ENCODE measurements at places on chromosomes 6 and 20. TPM values are rescaled to one million over a fixed set of nuclear protein-coding genes. Genes with fewer than 3 reads are reported as not detected.

GRCh38 chr20:40307268-40307667 is 381.8 kb downstream of the MAFB start:
- DNase-seq, result no peak
- no peaks in the 10 kb centered on the region for H3K4me1 ChIP-seq
- no peak overlapping the region for H3K4me3 ChIP-seq
- H3K27ac ChIP-seq, result no peak overlapping the region
- no peaks in the 10 kb centered on the region for H3K36me3 ChIP-seq
- no peaks in the 10 kb centered on the region for H3K27me3 ChIP-seq

GRCh38 chr6:73699676-73700459 is 3.9 kb downstream of the CD109 start:
- H3K4me1 ChIP-seq, result no peaks in the 10 kb centered on the region
- no peak for DNase-seq
- no peaks in the 10 kb centered on the region for H3K36me3 ChIP-seq
- no peaks in the 10 kb centered on the region for H3K27me3 ChIP-seq
- no peak overlapping the region for H3K4me3 ChIP-seq

DNA sequence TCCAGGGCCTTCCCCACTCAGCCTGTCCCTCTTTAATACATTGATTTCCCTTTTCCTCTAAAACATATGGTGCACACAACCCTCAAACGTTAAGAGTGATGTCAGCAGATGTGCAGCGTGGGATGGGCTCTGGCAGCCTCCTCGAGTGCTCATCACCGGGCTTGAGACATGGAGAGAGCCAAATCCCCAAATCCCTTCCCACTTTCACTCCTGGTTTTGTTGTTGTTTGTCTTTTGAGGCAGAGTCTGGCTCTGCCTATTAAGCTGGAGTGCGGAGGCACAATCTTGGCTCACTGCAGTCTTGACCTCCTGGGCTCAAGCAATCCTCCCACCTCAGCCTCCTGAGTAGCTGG is 5.8 kb upstream of the PLTP start:
- no peak for DNase-seq
- H3K4me3 ChIP-seq, result no peak overlapping the region
- H3K27me3 ChIP-seq, result no peaks in the 10 kb centered on the region
- H3K4me1 ChIP-seq, result no peaks in the 10 kb centered on the region
- H3K27ac ChIP-seq, result no peak overlapping the region

DNA sequence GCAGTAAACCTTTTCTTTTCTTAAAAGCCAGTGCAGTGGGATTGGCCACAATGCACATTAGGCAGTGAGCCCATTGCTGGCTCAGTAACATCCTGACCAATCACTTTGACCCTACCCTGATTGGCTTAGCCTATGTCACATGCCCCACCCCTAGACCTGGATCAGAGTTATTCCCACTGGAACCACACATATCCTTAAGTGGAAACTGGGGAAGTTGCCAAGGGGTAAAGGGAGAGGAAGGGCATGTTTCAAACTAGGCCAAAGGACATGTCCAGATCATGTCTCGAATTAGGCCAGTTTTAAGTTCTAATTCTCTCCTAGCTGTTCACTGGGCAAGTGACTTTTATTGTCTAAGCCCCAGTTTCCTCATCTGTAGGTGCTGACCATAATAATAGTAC is 69.3 kb downstream of the LY86 start:
- peaks cover 5% of the 10 kb centered on the region for H3K27me3 ChIP-seq
- 0 out of 2 replicates have a peak overlapping the region, but pooled peaks have one; percentile 23 for H3K27ac ChIP-seq
- no peaks in the 10 kb centered on the region for H3K36me3 ChIP-seq
- no peaks in the 10 kb centered on the region for H3K4me1 ChIP-seq
- H3K4me3 ChIP-seq, result no peak overlapping the region
- no peak for DNase-seq

DNA sequence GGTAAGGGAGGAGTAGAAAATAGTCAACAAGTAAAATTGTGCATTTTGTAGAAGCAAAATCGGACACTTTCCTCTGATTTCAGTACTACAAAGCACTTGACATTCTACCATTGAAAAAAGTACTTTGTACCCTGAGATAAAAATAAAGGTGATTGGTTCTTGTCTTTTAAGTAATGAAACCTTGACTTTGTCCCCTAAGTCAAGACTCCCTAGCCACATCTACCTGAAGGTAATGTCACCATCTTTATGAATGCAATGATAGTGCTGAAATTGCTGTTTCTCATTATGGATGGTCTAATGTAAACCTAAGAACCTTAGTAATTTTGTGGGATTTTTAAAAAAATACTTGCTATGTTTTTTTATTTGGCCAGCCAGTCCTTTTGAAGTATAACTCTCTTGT is 2.4 kb upstream of the MAN1A1 start:
- no peak overlapping the region for H3K4me3 ChIP-seq
- no peak overlapping the region for H3K27ac ChIP-seq
- peaks cover 10% of the 10 kb centered on the region for H3K4me1 ChIP-seq
- H3K27me3 ChIP-seq, result peaks cover 17% of the 10 kb centered on the region
- no peak for DNase-seq
- H3K36me3 ChIP-seq, result no peaks in the 10 kb centered on the region

The OCSTAMP gene
- total RNA-seq, result 0.13 TPM

- no peaks in the 10 kb centered on the region for H3K36me3 ChIP-seq
- no peak overlapping the region for H3K4me3 ChIP-seq
- H3K27ac ChIP-seq, result no peak overlapping the region
- H3K27me3 ChIP-seq, result peaks cover 3% of the 10 kb centered on the region
- peaks cover 3% of the 10 kb centered on the region for H3K4me1 ChIP-seq
Measured at GRCh38 chr6:33820243-33820642, 16.4 kb upstream of the MLN start.

GRCh38 chr20:7943891-7944290 is 3.6 kb upstream of the HAO1 start:
- no peaks in the 10 kb centered on the region for H3K27me3 ChIP-seq
- DNase-seq, result no peak
- no peaks in the 10 kb centered on the region for H3K36me3 ChIP-seq
- no peak overlapping the region for H3K27ac ChIP-seq
- H3K4me3 ChIP-seq, result no peak overlapping the region
- no peaks in the 10 kb centered on the region for H3K4me1 ChIP-seq

DNA sequence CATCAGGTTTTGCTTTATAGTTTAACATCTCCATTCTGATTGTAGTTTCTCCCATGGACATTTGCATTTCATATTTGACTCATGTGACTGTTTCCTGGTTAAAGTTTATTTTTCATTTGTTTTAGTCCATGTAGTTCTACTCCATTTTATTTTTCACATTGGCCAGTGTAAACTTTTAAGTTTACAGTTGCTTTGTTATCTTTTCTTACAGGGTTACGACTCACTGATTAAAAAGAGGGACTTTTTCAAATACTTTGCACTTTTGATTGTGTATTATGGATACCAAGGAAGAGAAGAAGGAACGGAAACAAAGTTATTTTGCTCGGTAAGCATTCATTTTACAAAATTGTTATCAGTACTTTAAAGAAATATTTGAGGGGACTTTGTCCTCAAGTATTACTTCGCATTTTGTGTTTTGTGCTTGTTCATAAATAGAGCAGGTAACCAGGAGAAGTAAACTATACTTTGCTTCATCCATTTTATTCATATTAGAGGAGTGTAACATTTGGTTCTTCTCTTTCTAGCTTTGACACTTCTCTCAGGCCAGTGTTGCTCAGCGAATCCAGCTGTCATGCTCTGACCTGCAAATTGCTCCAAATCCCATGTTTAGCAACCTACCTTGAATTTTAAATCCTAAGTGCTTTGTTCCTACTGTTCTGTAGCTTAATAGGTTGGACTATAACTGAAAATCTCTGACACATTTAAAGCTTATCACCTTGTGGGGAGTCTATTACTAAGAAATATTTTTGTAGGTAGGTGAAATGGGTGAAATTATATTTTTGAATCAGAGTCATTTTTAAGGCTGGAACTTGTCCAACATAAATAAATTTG is 24.5 kb downstream of the NCOA7 start:
- no peaks in the 10 kb centered on the region for H3K27me3 ChIP-seq
- H3K27ac ChIP-seq, result no peak overlapping the region
- no peak overlapping the region for H3K4me3 ChIP-seq
- no peak for DNase-seq

DNA sequence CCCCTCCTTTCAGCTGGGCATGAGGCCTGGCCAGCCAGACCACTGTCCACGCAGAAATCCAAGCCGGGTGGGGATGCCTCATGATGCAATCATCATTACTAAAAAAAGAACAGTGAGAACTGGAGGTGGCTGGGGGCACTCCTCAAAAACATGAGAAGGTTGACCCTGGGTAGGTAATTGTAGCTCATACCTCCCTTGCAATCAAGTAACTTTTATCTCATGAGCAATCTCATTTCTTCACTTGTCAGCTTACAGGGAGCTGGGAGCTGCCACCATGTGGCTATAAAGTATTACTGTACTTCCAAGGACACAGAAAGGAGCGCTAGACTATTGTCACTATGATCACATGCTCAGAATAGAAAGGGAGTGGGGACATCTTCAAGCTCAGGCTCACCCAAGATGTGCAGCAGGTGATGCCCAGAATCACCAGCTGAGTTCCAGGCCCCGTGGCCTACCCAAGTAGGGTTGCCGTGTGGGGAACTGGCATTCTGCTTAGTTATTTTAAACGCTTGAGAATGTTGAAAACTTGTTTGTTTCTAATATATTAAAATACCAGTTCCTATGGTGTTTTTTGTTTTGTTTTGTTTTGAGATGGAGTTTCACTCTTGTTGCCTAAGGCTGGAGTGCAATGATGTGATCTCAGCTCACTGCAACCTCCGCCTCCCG is 3.0 kb upstream of the CDH26 start:
- no peaks in the 10 kb centered on the region for H3K27me3 ChIP-seq
- 0 out of 2 replicates have a peak, but pooled peaks cover 2% of the 10 kb centered on the region for H3K4me1 ChIP-seq
- H3K36me3 ChIP-seq, result no peaks in the 10 kb centered on the region

DNA sequence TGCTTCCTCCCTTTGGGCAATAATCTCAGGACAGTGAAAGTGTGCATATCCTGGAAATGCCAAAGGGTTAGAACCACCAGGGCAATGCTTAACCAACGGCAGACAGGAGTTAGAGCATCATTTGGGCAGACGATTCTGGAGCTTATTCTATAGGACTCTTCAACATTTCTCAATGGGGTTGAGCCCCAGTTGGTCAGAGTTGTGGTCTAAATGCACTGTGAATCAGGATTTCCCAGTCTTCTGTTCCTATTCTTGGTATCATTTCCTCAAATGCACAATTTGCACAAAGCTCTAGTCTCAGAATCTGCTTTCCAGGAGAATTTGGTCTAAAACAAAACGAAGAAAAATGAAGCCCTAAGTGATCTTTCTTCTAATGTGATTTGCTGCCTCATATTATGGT is 389.6 kb upstream of the JAG1 start:
- H3K4me1 ChIP-seq, result no peaks in the 10 kb centered on the region
- no peak for DNase-seq
- H3K27me3 ChIP-seq, result no peaks in the 10 kb centered on the region
- H3K27ac ChIP-seq, result no peak overlapping the region
- no peaks in the 10 kb centered on the region for H3K36me3 ChIP-seq

GRCh38 chr6:16294371-16294770 is 56.0 kb downstream of the GMPR start:
- DNase-seq, result no peak
- no peak overlapping the region for H3K27ac ChIP-seq
- no peaks in the 10 kb centered on the region for H3K4me1 ChIP-seq
- no peaks in the 10 kb centered on the region for H3K36me3 ChIP-seq

All from H1 (cell line).